Tongue (tissue), 3 donors: ENCODE measurements at places on chromosomes 4 and X. TPM values are rescaled to one million over a fixed set of nuclear protein-coding genes. Genes with fewer than 3 reads are reported as not detected.

RNF128 gene
- 4.4 TPM for total RNA-seq

GRCh38 chr4:58962424-58962823 lies 1852.2 kb upstream of the IGFBP7 start:
- no peak for DNase-seq

TMEM47 gene
- 108 TPM for total RNA-seq

DNA sequence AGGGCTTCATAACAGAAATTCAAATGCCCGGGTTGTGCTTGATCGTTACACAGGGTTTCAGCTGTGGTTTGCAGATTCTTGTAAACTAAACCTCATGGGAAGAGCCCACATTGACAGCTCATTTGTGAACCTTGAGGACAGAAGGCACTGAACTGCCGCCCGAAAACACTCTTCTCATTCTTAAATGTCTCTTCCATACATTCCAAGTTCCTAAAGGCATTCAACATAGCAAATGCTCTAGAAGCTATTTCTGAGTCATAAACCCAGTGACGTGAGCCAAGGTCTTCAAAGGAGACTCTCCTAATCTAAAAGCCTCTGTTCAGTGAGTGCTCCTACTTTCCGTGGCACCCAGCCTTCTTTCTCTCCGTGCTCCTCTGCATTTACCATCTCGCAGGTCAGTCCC lies 737.8 kb upstream of the FRG1 start:
- DNase-seq: peak; percentile 50

GJB1 gene
- total RNA-seq: 0.41 TPM

DNA sequence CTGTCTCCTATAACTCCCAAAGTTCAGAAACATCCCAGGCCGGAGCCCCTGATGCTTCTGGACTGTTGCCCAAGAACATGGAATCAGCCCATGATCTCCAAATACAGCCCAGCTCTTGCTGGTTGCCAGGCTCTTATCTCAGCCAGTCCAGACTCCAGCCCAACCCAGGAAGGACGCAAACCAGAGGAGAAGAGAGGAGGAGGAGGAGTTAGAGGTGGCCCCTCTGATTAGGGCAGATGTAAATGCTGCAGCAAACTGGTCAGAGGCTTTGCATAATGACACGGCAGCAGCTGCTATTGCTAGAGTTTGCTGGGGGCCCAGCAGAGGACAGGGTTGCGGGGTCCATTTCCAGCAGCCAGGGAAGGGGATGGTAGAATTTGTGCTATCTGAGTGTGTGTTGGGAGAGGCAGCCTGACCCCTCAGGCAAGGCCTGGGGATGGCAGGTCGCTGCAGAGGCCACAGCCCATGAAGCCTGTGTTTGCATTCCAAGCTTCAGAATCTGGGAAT lies 4.2 kb upstream of the OTUD5 start:
- DNase-seq: peak; percentile 25

DNA sequence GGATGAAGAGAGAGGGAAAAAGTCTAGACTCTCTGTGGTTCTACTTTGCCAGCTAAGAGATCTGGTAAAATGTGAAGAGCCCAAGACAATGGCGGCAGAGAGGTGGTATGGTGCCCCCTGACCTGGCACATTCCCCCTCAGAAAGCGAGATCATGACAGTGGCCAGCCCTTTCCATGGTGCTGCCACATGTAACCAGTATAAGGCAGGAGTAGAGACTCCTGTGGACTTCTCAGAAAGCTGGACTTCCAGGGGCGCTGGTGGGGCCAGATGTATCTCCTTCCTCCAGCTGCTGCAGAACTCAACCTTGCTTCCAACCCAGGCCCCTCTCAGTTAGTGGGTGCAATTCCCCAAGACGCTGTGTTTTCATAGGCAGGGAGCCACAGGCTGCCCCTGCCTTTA lies 9.6 kb downstream of the CTAG1A start:
- DNase-seq: no peak

NLGN4X gene
- 11.3 TPM for total RNA-seq

GRCh38 chr4:24249972-24250371 lies 334.4 kb downstream of the DHX15 start:
- DNase-seq: no peak

DNA sequence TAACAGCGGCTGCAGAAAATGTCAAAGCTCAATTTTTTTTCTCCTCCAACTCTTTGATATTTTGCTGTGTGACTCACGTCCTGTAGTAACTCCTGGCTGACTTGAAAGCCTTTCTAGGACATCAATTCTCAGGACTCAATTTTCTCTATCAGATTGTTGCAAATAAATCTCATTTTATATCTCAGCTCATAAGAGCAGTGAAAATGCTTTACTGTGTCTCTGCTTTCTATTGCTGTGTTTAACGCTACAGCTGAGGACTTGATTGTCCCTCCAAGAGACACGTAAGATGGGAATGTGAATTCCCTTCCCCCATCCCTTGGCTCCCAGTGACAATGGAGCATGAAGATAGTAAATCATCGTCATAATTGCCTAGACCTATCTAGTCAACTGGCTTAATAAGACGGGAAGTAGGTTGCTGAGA lies 20.5 kb upstream of the CBR4 start:
- no peak for DNase-seq

DMD gene
- 304 TPM for total RNA-seq

DNA sequence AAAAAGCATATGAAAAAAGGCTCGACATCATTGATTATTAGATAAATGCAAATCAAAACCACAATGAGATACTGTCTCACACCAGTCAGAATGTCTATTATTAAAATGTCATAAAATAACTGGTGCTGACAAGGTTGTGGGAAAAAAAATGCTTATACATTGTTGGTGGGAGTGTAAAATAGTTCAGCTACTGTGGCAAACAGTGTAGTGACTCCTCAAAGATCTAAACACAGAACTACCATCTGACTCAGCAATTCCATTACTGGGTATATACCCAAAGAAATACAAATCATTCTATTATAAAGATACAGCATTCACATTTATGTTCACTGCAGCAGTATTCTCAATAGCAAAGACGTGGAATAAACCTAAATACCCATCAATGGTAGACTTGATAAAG lies 412.1 kb downstream of the CENPC start:
- DNase-seq: no peak

- no peak for DNase-seq
These were observed 162.4 kb upstream of the GPRIN3 start for GRCh38 chr4:89469930-89470375.

DNA sequence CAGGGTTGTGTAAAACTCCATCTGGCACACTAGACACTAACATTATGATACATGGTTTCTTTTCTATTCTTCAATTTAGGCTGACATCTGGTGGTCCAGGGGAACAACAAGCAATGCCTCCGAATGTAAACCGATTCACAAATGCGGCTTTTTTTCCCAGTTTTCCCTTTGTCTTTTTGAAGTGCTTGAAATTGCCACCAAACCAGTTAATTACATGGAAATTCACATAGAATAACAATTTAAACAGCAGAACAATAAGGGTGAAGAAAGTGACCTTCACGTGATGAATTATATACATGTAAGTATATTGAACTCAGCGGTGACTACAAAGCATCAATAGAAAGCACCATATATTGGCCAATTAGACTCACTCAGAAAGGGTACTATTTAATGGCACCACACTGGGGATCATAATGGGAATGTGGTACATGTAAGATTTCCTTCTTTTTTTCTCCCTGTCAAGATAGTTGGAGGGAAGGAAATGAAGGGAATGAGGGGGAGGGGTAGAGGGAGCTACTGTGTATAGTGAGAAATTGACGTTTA lies 103.9 kb downstream of the MMRN1 start:
- DNase-seq: no peak

FMR1NB gene
- not detected for total RNA-seq

DNA sequence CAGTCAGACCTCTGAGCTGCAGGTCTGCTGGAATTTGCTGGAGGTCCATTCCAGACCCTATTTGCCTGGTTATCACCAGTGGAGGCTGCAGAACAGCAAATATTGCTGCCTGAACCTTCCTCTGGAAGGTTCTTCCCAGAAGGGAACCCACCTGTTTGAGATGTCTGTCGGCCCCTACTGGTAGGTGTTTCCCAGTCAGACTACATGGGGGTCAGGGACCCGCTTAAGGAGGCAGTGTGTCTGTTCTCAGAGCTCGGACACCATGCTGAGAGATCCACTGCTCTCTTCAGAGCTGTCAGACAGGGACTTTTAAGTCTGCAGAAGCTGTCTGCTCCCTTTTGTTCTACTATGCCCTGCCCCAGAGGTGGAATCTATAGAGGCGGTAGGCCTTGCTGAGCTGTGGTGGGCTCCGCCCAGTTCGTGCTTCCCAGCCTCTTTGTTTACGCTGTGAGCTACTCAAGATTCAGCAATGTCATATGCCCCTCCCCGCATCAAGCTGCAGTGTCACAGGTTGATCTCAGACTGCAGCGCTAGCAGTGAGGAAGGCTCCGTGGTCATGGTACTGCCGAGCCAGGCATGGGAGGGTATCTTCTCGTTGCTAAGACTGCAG lies 44.1 kb upstream of the KDR start:
- DNase-seq: peak; percentile 44

- no peak for DNase-seq
These were observed 133.7 kb downstream of the SOWAHB start for GRCh38 chr4:76764251-76764650.

- DNase-seq: no peak
These were observed 64.7 kb upstream of the EXOC1L start for GRCh38 chr4:55754754-55755350.

- DNase-seq: no peak
These were observed 57.1 kb downstream of the PDLIM5 start for GRCh38 chr4:94508806-94509205.

DRD5 gene
- total RNA-seq: 1.1 TPM

DNA sequence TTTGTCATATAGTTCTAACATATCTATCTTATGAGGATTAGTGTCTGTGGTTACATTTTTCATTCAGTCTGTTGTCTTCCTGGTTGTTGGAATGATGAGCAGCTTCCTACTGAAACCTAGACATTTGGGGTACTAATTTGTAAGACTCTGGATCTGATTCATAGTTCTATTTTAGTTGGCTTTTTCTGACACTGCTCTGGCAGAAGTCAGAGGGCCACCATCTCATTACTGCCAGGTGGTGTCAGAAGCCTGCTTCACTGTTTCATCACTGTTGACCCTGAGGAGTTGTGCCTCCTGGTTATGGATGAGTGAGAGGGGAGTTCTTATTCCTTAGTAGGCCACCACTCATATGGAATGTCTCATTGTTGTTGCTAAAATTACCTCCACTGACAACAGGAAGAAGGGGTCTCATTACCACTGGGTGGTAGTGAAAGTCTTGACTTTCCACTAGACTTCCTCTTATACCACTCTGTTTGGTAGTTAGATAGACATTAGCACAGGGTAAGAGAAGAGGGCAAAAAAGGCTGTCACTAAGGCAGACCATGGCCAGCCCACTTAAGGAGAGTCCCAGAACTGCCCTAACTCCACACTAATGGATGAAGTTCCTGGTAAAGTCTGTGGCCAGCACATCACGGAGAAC lies 395.2 kb downstream of the SPOCK3 start:
- no peak for DNase-seq

CLDN2 gene
- 1.3 TPM for total RNA-seq

DNA sequence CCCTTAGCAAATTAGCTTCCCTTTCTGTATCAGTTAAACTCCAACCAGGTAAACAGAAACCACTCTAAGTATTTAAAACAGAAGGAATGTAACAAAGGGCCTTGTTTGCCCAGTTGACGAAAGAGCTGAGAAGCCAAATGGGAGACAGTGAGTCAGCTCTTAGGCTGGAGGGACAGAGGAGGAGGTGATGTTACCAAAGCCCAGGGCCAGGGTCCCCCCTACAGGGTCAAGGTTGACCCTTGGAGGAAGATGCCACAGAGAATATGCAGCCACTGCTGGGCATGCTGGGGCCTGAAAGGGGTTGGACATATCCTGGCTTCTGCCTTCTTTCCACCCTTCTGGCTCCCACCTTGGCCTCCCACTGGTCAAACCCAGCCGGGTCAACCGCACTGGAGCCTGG lies 38.3 kb upstream of the LGI2 start:
- DNase-seq: no peak

OTC gene
- not detected for total RNA-seq

PNCK gene
- 0.92 TPM for total RNA-seq

GRCh38 chrX:9569876-9570301 lies 105.0 kb downstream of the TBL1X start:
- no peak for DNase-seq
